OCI-LY7 (cell line): ENCODE measurements at places on chromosomes 4 and X. TPM values are rescaled to one million over a fixed set of nuclear protein-coding genes. Genes with fewer than 3 reads are reported as not detected.

The RHOH gene
- total RNA-seq: 83.2 and 87.4 TPM in 2 replicates

The MAGEA1 gene
- total RNA-seq: not detected in 2 replicates

GRCh38 chr4:15255537-15255936 lies 172.3 kb upstream of the C1QTNF7 start:
- no peak for DNase-seq

- DNase-seq: no peak
Observed at GRCh38 chr4:54625391-54625790, 32.4 kb upstream of the KIT start.

- no peak for DNase-seq
Observed at GRCh38 chr4:121273191-121273590, 107.6 kb downstream of the QRFPR start.
